Activated naive CD8-positive, alpha-beta T cell treated with anti-CD3 and anti-CD28 coated beads, Interleukin-2, amount 10 ng/mL, durations not matched to agents 7 days and 5 days (primary cell): ENCODE measurements at places on chromosomes 7 and 10. TPM values are rescaled to one million over a fixed set of nuclear protein-coding genes. Genes with fewer than 3 reads are reported as not detected.

DNA sequence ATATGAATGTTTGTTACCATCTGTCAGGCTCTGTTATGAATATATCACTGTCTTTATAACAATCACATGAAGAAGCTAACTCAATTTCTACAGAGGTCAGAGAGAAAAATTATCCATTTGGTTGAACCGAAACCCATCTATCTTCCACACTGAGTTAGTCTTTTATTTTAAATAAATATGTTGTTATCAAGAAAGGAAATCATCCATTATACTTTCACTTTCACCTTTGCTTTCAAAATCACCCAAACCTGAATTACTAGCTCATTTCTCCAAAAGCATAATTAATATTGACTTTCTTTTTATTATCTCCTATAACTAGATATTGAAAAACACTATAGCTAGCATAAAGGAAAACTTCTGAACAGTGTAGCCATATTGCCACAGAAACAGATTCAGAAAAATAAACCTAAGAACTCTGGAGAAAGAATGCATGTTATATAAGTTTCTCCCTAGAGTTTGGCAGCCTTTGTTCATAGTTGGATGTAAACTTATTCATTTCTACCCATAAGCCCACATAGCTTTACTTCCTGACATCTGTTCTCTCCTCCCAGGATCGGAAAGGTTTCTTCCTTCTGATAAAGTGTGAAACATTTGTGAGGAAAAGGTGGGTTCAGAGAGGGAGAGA lies 66.0 kb downstream of the NPSR1 start:
- H3K36me3 ChIP-seq: no peaks in the 10 kb centered on the region
- no peak overlapping the region for H3K27ac ChIP-seq
- H3K27me3 ChIP-seq: no peaks in the 10 kb centered on the region
- DNase-seq: no peak
- H3K4me1 ChIP-seq: peaks cover 7% of the 10 kb centered on the region
- peak overlapping the region; percentile 15 for H3K4me3 ChIP-seq

The WNT2 gene
- not detected for total RNA-seq

- H3K27me3 ChIP-seq: peaks cover 1% of the 10 kb centered on the region
- DNase-seq: no peak
- no peak overlapping the region for H3K27ac ChIP-seq
- peaks cover 11% of the 10 kb centered on the region for H3K4me1 ChIP-seq
- no peak overlapping the region for H3K4me3 ChIP-seq
These were observed 48.5 kb upstream of the SLC29A3 start for GRCh38 chr10:71270301-71271220.

DNA sequence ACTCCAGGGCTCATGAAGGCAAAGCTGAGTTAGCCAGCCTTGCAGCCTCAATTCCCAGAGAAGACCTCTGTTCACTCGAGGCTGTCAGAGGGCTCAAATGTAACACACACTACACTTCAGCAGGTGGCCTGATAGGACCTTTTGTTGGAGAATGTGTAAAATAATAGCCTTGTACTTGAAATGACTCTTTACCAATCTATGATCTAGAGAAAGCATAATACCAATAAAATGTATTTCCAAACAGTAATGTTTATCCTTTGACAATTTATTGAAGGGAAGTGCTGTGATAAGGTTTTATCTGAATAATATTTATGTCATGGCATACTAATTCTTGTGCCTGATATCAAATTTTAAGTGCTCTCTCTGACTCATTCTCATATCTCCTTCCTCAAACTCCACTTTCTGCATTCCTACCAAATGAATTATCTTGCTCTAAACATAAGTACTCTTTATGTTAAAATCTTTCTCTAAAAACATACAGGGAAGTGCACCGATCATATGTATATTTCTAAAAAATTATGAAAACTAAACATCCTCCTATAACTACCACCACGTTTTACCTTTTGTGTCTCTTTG lies 20.9 kb downstream of the CYP3A7 start:
- no peaks in the 10 kb centered on the region for H3K4me1 ChIP-seq
- H3K36me3 ChIP-seq: peaks cover 14% of the 10 kb centered on the region
- no peak overlapping the region for H3K27ac ChIP-seq
- no peak overlapping the region for H3K4me3 ChIP-seq
- H3K27me3 ChIP-seq: no peaks in the 10 kb centered on the region

- no peaks in the 10 kb centered on the region for H3K27me3 ChIP-seq
- H3K4me1 ChIP-seq: no peaks in the 10 kb centered on the region
- no peak for DNase-seq
These were observed 560 bp downstream of the CPA4 start for GRCh38 chr7:130293521-130293920.

GRCh38 chr10:650441-650851 lies 39.0 kb downstream of the DIP2C start:
- H3K4me1 ChIP-seq: no peaks in the 10 kb centered on the region
- H3K27ac ChIP-seq: no peak overlapping the region
- no peak overlapping the region for H3K4me3 ChIP-seq
- peaks cover 4% of the 10 kb centered on the region for H3K27me3 ChIP-seq
- no peaks in the 10 kb centered on the region for H3K36me3 ChIP-seq

The UNCX gene
- total RNA-seq: not detected
